Purkinje cell (primary cell): ENCODE measurements at places on chromosomes 3 and 15. TPM values are rescaled to one million over a fixed set of nuclear protein-coding genes. Genes with fewer than 3 reads are reported as not detected.

The MST1R gene
- not detected in 2 replicates for polyA plus RNA-seq

The NRROS gene
- not detected in 2 replicates for polyA plus RNA-seq

The CDHR4 gene
- not detected in 2 replicates for polyA plus RNA-seq

The LNP1 gene
- 5.7 and 9.9 TPM in 2 replicates for polyA plus RNA-seq

The TPM1 gene
- polyA plus RNA-seq: 24.4 and 26.9 TPM in 2 replicates

The REC114 gene
- polyA plus RNA-seq: not detected in 2 replicates

The FOXB1 gene
- polyA plus RNA-seq: not detected in 2 replicates

The MAGEL2 gene
- 0.18 and 0.98 TPM in 2 replicates for polyA plus RNA-seq

The CPN2 gene
- polyA plus RNA-seq: not detected in 2 replicates

The GALNT15 gene
- 0.14 and 1.0 TPM in 2 replicates for polyA plus RNA-seq

The RCN2 gene
- polyA plus RNA-seq: 313 and 347 TPM in 2 replicates

The GOLGA8S gene
- 0.19 and 0.53 TPM in 2 replicates for polyA plus RNA-seq

The FGF12 gene
- 106 and 149 TPM in 2 replicates for polyA plus RNA-seq

The ACKR2 gene
- polyA plus RNA-seq: 0.73 and 4.6 TPM in 2 replicates

The ZNF639 gene
- 12.4 and 13.1 TPM in 2 replicates for polyA plus RNA-seq

The CPLX3 gene
- polyA plus RNA-seq: 2.4 TPM in 1 of 2 replicates, not detected in the other

The TMEM40 gene
- not detected in 2 replicates for polyA plus RNA-seq

The WDR48 gene
- 26.3 and 96.4 TPM in 2 replicates for polyA plus RNA-seq

The SCG3 gene
- polyA plus RNA-seq: 252 and 324 TPM in 2 replicates

The CHCHD6 gene
- polyA plus RNA-seq: 22.3 and 46.1 TPM in 2 replicates

The RYR3 gene
- polyA plus RNA-seq: 3.4 and 3.8 TPM in 2 replicates

The CCR3 gene
- not detected in 2 replicates for polyA plus RNA-seq

The FLNB gene
- 3.5 and 3.8 TPM in 2 replicates for polyA plus RNA-seq

The AAGAB gene
- polyA plus RNA-seq: 32.9 and 35.9 TPM in 2 replicates

The PFKFB4 gene
- 0.43 and 2.6 TPM in 2 replicates for polyA plus RNA-seq

The MAP3K13 gene
- polyA plus RNA-seq: 107 and 142 TPM in 2 replicates

The RPL14 gene
- 525 and 600 TPM in 2 replicates for polyA plus RNA-seq

The KCNMB2 gene
- polyA plus RNA-seq: 3.3 TPM in 1 of 2 replicates, not detected in the other

The GOLGA6L24 gene
- polyA plus RNA-seq: not detected in 2 replicates

The KPNA1 gene
- polyA plus RNA-seq: 21.5 and 26.1 TPM in 2 replicates

The GRK7 gene
- polyA plus RNA-seq: not detected in 2 replicates

The SLC28A1 gene
- polyA plus RNA-seq: not detected in 2 replicates

The GABRB3 gene
- 65.2 and 69.0 TPM in 2 replicates for polyA plus RNA-seq

The CRYGS gene
- polyA plus RNA-seq: 1.8 and 3.2 TPM in 2 replicates
